ENCODE measurements at places on chromosomes 2 and 18.

DNA sequence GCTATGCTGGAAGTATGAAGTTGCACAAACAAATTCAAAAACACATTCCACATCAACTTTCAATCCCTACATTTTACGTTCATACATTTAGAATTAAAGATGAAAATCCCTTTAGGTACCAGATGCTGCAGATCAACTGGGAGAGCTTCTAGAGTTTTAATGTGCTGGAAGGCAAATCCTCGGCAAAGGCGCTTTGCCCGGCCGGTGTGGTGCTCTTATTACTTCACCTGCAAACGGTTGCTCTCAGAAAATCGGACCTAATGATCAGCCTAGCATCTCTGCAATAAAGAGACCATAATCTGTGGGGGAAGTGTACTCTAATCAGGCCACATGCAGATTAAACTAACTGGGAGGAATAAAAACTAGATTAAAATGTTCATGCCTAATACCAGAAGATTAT is 513.8 kb downstream of the ZEB2 start:
- no peak for DNase-seq

DNA sequence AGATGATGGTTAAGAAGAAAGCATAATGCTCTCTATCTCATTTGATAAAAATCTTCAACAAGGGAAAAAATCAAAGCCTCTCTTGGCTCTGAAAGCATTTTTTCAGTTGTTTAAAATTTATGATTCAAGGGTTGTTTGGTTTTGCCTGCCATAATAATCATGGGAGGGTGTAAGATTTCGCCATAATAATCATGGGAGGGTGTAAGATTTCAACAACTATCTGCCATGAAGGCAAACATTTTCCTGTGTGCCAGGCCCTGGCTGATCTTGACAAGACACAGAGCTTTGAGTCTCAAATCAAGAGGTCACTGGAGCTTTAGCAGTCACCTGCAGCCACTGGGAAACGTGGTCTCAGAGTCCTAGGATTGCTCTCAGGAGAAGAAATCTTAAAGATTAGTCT is 175.1 kb upstream of the PIEZO2 start:
- no peak for DNase-seq

DNA sequence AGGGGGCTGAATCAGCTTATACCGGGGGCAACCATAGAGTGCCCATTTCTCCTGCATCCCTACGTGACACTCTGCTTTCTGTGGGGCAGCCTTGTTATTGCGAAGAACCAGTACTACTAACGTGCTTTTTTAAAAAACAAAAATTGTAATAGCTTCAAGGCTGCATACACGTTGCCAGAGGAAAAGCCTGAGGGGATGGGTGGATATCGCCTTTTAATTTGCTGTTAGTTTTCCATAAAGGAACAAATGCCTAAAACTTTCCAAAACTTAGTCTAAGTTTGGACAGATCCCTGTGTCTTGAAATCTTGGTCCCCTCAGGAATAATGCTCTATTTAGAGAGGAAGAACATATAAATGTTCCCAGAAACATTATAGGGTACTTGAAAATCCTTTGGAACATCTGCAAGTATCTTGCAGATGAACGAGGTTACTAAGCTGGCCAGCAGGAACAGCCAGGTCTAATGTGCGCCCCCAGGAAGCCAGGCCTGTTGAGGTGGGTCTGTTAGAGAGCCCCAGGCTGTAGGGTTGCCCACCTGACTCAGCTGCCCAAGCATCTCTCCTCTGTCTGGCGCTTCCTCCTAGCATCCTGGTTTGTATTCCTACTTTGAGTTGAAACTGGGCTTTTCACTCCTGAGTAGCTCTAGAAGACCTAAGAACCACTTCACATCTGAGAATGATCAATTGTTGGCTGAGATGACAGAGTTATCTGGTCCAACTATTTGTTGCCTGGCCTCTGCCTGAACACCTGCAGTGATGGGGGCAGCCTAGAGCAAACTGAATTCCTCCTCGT is 96.9 kb downstream of the TGOLN2 start:
- DNase-seq: no peak

DNA sequence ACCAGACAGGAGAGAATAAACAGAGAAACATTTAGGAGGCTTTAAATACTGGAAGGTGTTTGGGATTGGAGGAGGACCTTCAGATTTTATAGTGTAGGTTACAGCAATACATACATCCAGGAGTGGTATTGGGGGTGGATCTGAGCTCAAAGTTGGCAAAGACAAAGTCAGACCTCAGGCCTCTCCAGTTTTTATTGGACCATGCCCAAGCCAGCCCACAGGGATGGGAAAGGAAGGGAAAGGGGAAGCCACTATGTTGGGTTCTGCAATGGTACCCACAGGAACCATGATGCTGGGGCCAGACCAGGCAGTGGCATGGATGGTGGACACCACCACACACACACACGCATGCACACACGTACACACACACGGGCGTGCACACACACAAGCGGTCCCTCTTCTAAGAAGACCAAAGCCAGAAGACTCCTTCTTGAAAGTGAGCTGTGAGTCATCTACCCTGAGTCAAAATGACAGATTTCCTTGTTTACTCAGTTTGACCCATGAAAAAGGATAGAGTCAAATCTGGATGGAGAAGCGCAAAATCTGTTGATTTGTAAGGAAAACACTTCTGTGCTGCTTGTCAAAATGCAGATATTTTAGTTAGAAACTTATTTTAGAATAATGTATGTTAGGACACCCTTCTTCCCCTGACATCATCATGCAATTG is 87.9 kb downstream of the TRABD2A start:
- no peak for DNase-seq

DNA sequence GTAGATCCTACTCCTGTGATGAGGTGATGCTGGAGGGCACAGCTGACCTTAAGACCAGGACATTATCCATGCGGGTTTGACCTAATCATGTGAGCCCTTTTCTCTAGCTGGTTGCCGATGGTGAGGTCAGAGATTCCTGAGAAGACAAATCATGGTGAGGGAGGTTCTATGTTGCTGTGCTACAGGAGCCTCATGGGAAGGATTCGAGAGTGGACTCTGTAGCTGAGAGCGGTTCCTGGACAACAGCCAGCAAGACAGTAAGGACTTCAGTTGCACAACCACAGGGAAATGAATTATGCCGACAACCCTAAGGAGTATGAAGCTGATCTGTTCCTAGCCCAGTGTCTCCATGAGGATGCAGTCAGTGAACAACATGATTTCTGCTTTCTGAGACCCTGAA is 80.4 kb downstream of the EPB41L3 start:
- no peak for DNase-seq

DNA sequence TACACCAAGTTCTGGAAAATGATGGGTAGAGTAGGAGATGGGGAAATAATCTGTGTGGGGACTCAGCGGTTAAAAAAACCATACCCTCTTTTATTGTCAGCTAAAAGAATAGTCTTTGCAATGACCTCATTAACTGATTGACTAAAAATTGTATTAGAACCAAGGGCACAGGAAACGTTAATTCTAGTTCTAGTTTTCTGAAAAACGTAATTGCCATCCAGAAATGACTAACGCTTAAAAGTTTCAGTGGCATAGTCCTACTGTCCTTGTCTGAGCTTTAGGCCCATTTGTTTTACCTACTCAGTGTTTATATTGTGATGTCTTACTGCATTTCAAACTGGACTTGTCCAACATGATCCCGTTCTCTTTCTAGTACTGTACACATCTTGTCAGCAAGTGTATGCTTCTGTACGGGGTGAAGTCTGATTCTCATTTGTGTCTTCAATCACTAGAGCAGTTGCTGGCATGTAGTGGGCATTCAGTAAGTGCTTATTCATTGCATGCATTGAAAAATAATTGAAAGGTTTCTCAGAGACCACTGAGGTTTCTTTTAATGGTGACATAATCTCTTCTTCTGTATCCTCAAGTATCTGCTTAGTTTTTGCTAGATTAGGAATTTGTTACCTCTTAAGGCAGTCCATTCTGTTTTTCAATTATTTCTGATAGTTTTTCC is 81.5 kb downstream of the ZNF407 start:
- no peak for DNase-seq

- no peak for DNase-seq
Measured at GRCh38 chr2:6960659-6961058, 43.4 kb downstream of the RNF144A start.

DNA sequence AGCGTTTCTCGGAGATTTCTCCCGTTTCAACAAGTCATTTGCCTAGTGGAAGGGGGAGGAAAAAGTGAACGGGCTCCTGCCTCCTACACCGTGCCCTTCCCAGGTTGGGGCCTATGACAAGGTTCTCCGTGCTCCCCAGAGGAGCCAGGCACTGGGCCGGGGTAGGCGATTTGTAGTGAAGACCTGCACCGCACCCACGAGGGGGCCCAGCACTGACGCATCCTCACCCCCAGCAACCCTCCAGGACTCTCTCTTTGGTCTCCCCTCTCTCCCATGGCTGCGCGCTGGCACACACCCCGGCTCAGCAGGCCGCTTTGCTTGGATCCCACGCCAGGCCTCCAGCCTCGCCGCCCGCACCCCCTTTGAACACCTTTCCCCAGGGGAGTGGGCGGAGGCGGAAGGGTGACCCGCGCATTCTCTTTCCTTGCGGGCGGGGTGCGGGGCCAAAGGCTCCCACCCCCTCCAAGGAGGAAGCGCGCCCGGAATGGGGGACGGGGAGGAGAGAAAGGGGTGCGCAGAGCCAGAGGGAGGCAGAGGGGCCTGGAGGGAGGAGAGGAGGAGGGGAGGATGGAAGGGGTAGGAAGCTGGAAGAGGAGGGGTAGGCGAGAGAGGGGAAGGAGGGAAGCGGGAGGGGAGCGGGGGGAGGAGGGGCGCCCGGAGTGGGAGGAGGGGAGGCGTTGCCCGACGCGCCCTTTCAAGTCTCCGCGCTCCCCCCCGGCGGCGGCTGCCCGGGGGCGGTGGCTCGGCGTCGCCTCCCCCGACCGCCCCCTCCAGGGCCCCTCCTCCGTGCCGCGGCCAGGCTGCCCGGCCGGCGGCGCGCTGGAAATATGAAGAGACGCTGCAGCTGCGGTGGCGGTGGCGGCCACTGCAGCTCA is at the start of gene APCDD1:
Gene APCDD1 (plus strand): TSS at position 830 of the 875 bp plus-strand sequence. CDS start 347 bp downstream, outside the sequence.
- no peak for DNase-seq

- DNase-seq: no peak
Measured at GRCh38 chr2:230711224-230711623, 1.4 kb upstream of the CAB39 start.

- DNase-seq: no peak
Measured at GRCh38 chr2:69134306-69134945, 121.4 kb downstream of the ANTXR1 start.

DNA sequence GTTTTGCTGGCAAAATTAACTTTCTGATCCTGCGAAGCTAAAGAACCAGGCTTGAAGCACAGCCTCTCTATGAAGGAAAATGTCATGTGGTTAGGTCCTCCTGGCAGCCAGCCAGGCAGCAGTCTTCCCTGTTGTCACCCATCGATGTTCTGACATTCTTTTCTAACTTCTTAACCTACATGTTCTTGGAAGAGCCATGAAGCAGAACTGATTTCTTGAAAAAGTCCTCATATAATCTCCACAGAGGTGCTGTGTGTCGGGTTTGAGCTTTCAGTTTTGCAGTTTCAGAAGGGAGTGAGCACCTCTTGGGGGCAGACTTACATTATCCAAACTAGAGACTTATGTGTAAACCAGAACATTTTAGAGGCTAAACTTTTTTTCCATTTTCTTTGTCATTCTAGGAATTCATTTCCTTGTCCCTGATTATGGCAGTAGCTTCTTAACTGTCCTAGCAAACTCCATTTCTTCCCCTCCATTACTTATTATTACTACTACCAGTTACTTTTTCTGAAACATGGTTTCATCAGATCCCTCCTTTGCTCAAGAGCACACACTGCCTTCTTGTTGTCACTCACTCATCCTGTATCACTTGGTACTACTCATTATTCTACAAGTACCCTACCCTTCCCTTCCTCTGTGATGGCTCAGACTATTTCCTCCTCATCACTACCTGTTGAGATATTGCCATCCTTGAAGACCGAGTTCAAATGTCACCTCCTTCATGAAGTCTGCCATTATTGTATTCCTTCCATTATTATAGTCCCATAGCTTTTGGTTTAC is 31.1 kb downstream of the DOK1 start:
- no peak for DNase-seq

- no peak for DNase-seq
Measured at GRCh38 chr2:200469708-200470211, 40.1 kb downstream of the KCTD18 start.

DNA sequence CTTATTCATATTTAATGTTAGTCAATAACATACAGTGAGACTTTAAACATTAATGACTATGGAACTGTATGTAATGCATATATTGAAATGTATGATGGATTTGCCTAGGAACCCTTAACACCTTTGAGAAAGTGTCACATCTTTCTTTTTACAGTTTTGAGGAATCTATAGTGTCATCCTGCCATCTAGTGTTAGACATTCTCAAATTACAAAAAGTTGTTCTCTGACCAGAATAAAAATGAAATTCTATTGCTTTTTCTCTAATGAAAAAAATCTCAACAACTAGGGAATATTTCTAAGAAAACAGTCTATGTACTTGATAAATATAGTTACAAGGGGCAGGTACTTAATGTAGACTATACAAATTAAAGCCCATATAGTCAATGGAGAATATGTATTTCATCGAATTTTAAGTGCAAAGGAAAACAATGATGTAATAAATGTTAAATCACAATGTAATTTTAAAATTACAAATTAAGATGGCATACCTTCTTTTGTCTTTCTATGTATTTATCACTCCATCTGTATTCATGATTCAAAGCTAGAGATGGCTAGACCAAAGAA is 5.1 kb upstream of the CALCRL start:
- DNase-seq: no peak

DNA sequence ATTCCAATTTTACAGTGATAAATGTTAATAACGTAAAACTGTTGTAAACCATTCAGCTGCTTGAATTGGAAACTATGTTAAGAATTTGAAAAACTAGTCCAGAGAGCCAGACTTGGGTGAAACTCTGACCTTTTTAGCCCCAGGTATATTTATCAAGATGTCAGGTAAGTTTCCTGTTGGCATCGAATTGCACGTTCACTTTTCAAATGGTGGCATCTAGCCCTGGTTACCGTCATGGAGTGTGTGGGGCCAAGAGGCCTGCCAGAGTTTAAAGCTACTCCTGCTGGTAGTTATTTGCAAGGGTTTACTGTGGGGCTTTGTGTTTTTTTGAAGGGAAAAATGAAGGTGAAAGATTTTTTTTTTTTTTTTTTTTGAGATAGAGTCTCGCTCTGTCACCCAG is 109.9 kb downstream of the WDSUB1 start:
- DNase-seq: no peak

DNA sequence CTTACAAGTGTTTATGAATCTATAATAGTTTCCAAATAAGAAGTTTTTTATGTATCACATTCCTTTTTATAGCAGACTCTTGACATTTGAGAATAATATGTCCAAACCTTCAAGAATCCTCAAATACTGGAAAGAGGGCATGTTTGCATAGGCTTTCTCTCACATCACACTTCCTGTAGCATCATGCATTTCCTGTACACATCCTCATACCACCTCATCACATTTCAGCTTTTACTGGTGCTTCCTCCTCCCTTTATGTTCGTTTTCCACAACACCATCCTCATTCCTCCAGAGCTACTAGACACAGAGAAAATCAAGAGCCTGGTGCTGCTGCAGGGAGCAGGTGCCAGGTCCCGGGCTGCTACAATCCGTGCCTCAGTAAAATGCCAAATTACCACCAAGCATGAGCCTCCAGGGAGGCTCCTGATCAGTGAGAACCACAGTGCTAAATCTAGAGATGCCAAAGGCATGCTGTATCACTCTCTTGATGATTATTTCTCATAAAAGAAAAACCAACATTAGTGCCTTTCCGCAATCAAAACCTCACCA is 137.7 kb upstream of the CYP1B1 start:
- no peak for DNase-seq

All from NK-92 treated with Interleukin-12 subunit alpha and Interleukin-12 subunit beta, amount 100 ng/mL, for 24 hours (cell line).